ENCODE measurements at places on chromosomes 4 and X. TPM values are rescaled to one million over a fixed set of nuclear protein-coding genes. Genes with fewer than 3 reads are reported as not detected.
A peak's percentile ranks its signal among the peaks of the same experiment; 100 is the strongest.

DNA sequence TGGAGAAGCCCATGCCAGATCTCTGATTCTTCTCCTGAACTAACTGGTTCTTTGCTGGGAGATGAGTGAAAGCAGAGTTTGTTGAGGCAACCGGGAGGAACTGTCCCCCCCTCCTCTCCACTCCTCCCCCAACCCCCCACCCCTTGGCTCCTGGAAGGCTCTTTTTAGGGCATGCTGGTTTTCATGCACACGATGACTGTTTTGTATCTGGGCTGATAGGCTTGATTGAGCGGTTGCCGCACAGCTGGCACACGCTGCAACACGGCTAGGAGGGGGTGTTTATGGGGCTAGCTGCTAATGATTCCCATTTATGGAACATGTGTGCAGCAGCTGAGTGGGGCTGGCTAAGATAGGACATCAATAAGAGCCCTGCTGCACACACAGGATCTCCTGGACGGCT, 137.2 kb downstream of the SMIM20 start:
- peaks cover 37% of the 10 kb centered on the region for H3K4me1 ChIP-seq
- no peaks in the 10 kb centered on the region for H3K36me3 ChIP-seq
- no peak overlapping the region for H3K4me3 ChIP-seq
- no peak for DNase-seq
- no peak overlapping the region for H3K27ac ChIP-seq

GRCh38 chrX:138745196-138745595, 33.7 kb upstream of the FGF13 start:
- no peaks in the 10 kb centered on the region for H3K36me3 ChIP-seq
- H3K4me3 ChIP-seq, result no peak overlapping the region
- H3K4me1 ChIP-seq, result no peaks in the 10 kb centered on the region
- no peaks in the 10 kb centered on the region for H3K27me3 ChIP-seq

GRCh38 chrX:93637591-93637990, 35.8 kb downstream of the NAP1L3 start:
- H3K4me1 ChIP-seq, result no peaks in the 10 kb centered on the region
- H3K36me3 ChIP-seq, result no peaks in the 10 kb centered on the region
- H3K27me3 ChIP-seq, result no peaks in the 10 kb centered on the region
- no peak for DNase-seq

DNA sequence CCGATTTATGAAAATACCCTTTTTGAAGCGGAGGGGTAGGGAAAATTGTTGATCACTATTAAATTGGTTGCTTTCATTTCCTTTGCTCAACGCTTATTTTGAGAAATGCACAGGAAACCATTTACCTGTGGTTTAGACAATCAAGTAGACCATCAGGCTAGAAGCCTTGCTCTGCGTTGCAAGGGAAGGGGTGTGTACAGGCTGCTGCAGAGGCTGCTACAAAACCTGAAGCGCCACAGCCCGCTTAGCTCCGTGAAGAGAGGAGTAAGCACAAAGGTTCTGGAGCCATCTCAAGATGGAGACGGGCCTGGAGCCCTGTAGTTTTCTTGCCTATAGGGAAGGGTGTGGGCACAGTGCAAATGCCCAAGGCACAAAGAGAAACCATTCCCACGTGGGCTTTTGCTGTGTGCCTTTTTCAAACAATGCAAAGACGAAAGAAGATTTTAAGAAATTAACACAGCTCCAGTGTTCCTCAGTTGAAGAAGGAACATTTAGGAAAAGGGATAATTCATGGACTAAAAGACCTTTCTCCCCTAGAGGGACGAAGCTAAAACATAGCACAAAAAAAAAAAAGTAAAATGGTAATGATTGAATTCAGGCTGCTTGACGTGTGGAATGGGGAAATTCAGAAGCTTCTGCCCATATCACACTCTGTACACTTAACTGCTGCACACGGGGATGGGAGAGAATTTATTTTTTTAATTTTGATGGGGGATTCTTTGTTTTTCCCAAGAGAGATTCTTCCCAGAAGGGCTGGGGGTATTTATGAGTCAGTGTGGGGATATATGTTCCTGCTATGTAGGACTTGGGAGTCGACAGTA, 3.5 kb downstream of the TMSB4X start:
- peak overlapping the region; percentile 68 for H3K27ac ChIP-seq
- no peak for DNase-seq
- no peaks in the 10 kb centered on the region for H3K36me3 ChIP-seq

DNA sequence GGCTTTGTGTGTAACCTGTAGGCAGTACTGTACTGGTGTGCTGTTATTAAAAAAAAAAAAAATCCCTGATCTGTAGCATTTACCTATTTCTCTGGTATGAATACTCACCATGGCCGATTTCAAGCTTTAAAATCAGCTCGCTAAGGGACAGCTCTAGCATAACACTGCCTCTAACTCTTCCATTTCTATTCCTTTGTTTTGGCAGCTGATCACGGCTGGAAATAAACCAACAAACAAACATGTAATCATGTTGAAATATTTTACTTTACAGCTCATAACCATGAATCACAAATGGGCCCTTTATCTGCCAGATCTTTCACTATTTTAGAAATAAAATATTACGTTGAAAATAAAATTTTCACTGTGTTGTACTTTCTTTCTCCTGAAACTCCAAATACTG, 60.5 kb upstream of the IL15 start:
- H3K4me3 ChIP-seq, result no peak overlapping the region
- no peak overlapping the region for H3K27ac ChIP-seq
- no peaks in the 10 kb centered on the region for H3K36me3 ChIP-seq
- DNase-seq, result no peak
- H3K27me3 ChIP-seq, result no peaks in the 10 kb centered on the region

Gene CXCL8
- not detected for total RNA-seq

DNA sequence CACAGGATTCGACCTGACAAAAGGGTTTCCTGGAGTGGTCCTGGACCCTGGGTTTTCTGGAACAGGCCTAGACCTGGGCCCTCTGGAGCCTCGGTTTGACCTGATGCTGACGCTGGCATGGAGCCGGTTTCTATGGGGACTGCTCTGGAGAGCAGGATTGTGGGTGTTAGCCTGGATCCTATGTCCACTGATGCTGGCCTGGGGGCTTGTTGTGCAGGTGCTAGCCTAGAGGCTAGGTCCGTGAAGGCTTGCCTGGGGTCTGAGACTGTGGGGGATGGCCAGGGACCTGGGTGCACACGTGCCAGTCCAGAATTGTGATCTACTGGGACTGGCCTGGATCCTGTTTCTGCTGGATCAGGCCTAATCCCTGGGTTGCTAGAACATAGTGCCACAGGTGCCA, 173.1 kb downstream of the TMEM47 start:
- no peak overlapping the region for H3K27ac ChIP-seq
- H3K4me1 ChIP-seq, result no peaks in the 10 kb centered on the region
- no peak overlapping the region for H3K4me3 ChIP-seq
- DNase-seq, result no peak

- H3K4me1 ChIP-seq, result peaks cover 6% of the 10 kb centered on the region
- no peak for DNase-seq
- no peaks in the 10 kb centered on the region for H3K27me3 ChIP-seq
- H3K27ac ChIP-seq, result no peak overlapping the region
Measured at GRCh38 chr4:83582289-83582785, 46.4 kb downstream of the GPAT3 start.

DNA sequence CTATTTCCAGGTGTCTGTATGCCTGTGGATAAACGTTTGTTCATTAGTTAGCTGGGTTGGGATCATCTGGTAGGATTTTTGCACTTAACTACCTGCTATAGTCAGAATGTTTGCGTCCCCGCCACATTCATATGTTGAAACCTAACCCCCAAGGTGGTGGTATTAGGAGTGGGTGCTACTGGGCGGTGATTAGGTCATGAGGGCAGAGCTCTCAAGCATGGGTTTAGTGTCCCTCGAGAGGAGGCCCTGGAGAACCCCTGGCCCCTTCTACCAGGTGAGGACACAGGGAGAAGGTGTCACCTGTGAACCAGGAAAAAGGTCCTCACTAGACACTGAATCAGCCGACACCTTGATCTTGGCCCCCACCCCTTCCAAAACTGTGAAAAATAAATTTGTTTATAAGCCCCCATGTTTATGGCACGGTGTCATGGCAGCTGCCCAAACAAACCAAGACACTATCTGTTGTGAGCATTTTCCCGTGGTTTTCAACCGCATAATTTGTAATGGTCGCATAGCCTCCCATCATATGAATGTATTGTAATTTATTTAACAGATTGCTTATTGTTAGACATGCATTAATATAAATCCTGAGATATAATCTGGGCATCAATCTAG, 92.7 kb upstream of the TRIM2 start:
- DNase-seq, result no peak
- no peak overlapping the region for H3K4me3 ChIP-seq
- peaks cover 18% of the 10 kb centered on the region for H3K4me1 ChIP-seq
- H3K27ac ChIP-seq, result no peak overlapping the region
- H3K36me3 ChIP-seq, result no peaks in the 10 kb centered on the region

Gene MAGED4B
- total RNA-seq, result 5.1 TPM

DNA sequence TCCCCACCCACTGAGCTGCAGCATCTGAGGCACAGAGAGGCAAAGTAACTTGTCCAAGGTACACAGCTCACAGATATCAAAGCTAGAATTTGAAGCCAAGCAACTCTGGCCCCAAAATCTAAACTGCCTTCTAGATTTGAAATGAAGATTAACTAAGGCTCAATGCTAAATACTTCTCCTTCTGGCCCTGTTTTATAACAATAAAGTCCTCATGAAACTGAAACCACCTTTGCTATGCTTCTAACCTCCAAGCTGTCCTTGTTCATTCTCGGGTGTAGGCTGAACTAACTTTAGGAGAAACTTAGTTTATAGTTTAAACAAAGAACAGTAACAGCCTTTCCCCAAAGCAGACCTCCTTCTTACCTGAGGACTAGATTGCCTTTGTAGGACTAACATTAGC, 93.6 kb downstream of the DCTD start:
- no peak overlapping the region for H3K27ac ChIP-seq
- no peaks in the 10 kb centered on the region for H3K27me3 ChIP-seq
- no peak overlapping the region for H3K4me3 ChIP-seq
- no peaks in the 10 kb centered on the region for H3K4me1 ChIP-seq
- DNase-seq, result no peak
- no peaks in the 10 kb centered on the region for H3K36me3 ChIP-seq

- H3K27ac ChIP-seq, result no peak overlapping the region
- no peak overlapping the region for H3K4me3 ChIP-seq
- no peaks in the 10 kb centered on the region for H3K27me3 ChIP-seq
- H3K4me1 ChIP-seq, result no peaks in the 10 kb centered on the region
- DNase-seq, result no peak
Measured at GRCh38 chrX:139246295-139246694, 284.2 kb upstream of the F9 start.

GRCh38 chr4:138003248-138003647, 238.9 kb downstream of the SLC7A11 start:
- H3K36me3 ChIP-seq, result no peaks in the 10 kb centered on the region
- DNase-seq, result no peak
- H3K27me3 ChIP-seq, result no peaks in the 10 kb centered on the region
- H3K4me3 ChIP-seq, result no peak overlapping the region
- no peaks in the 10 kb centered on the region for H3K4me1 ChIP-seq

Gene GAGE12F
- not detected for total RNA-seq

Gene RHOXF2B
- not detected for total RNA-seq

Gene UTP3
- 27.6 TPM for total RNA-seq

GRCh38 chrX:39815631-39816030, 282.1 kb downstream of the BCOR start:
- no peak for DNase-seq
- no peaks in the 10 kb centered on the region for H3K27me3 ChIP-seq
- peaks cover 4% of the 10 kb centered on the region for H3K4me1 ChIP-seq
- H3K27ac ChIP-seq, result no peak overlapping the region
- H3K4me3 ChIP-seq, result no peak overlapping the region

DNA sequence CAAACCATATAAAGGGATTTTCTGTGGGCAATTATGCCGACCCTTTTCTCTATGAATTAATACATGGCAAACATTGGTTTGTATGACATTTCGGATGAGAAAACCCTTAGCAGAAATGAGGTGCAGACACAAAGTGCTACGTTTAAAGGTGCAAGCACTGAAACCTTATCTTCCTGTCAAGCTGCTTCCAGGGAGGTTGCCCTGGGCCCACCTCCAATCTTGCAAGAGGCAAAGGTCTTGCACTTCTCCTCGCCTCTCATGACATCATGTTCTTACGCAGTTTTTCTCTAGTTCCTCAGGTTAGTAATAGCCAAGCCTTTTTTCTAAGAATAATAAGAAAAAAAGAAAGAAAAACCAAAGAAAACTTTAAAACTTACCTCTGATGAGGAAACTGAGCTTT, 220.1 kb downstream of the DHX15 start:
- H3K4me3 ChIP-seq, result no peak overlapping the region
- H3K36me3 ChIP-seq, result no peaks in the 10 kb centered on the region
- H3K4me1 ChIP-seq, result no peaks in the 10 kb centered on the region
- no peak for DNase-seq

Gene UBQLN2
- total RNA-seq, result 36.0 TPM

Gene TDO2
- not detected for total RNA-seq

- peaks cover 7% of the 10 kb centered on the region for H3K4me1 ChIP-seq
- H3K4me3 ChIP-seq, result no peak overlapping the region
- no peaks in the 10 kb centered on the region for H3K36me3 ChIP-seq
- H3K27ac ChIP-seq, result no peak overlapping the region
- no peak for DNase-seq
- H3K27me3 ChIP-seq, result no peaks in the 10 kb centered on the region
Measured at GRCh38 chrX:69222103-69223090, 57.1 kb upstream of the PJA1 start.

DNA sequence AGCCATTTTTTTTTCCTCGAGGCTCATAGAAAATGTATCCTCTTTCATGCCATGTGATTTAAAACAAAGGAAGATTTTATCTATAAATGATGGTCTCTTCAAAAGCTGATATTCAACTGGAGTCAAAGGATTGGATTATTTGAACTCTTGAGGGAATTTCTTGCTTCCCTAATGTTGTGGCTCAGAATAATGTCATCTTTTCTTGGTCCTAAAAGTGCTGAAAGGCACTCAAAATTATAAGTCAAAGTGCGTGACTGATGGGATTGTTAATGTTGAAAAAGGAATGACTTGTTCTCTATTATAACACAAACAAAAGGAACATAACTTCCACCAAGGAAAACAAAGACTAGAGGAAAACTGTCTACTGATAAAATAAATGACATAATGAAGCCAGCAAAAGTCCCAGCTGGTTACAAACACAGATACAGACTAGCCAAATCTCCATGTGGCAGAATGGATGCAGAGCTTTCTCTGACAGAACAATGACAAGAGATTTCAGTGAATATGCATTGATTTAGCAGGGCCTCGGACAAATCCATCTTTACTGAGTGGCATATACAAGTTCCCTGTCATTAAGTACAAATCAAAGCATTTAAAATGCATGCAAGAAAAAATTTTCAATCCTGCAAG, 552.6 kb downstream of the GBA3 start:
- H3K27ac ChIP-seq, result no peak overlapping the region
- H3K36me3 ChIP-seq, result no peaks in the 10 kb centered on the region
- DNase-seq, result no peak
- no peaks in the 10 kb centered on the region for H3K27me3 ChIP-seq

Gene GAGE12E
- total RNA-seq, result not detected

DNA sequence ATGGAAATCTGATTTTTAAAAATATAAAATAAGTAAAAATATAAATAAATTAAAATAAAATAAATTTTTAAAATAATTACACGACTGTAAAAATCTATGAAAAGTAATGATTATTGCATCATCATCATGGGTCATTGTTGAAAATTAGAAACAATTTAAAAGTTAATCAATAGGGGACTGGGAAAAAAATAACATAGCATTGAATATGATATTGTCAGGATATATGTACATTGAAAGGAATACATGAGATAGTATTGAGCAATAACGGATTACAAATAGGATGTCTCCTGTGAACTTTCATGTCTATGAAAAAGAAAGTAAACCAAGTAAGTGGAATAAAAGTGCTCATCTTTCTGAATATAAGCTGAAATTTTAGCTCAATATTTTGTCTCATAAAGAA, 566.8 kb upstream of the HTR2C start:
- H3K4me1 ChIP-seq, result no peaks in the 10 kb centered on the region
- no peaks in the 10 kb centered on the region for H3K27me3 ChIP-seq
